Memory B cell (primary cell): ENCODE measurements at places on chromosomes 12 and 14.

DNA sequence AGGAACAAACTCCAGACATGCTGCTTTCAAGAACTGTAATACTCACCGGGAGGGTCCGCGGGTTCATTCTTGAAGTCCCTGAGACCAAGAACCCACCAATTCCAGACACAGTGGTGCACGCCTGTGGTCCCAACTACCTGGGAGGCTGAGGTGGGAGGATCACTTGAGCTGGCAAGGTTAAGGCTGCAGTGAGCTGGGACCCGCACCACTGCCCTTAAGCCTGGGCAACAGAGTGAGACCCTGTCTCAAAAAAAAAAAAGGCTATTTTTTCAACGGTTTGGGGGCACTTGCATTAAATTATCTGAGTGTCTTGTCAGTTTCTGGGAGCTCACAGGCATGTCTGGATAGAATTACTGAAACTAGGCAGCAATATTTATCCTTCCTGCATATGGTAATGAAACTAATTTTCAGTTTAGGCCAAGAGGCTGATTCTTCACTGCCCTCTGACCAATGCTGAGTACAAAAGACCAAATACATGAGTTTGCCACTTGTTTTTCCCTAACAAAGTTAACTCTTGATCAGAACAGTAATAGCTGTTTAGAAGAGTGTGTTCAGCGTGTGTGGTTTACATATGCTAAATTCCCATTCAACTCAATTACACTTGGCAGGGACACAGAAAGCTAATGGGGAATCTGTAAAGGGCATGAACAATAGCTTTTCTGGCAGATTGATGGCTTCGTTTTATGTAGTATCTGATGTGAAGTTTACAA is 65.8 kb upstream of the RASSF3 start:
- no peak for DNase-seq

DNA sequence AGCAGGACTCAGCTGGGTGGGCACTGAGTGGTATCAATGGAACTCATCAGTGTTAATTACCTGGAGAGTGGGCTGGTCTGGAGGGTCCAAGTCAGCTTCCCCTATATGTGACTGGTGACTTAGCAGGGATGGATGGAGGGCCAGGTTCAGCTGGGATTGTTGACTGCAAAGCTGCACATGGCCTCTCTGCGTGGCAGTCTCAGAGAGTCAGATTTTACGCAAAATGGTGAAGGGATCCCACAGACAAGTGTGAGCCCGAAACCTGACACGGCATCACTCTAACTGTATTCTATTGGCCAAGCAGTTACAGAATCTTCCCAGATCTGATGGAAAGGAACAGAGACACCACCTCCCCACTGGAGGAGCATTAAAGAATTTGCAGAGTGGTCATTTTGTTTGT is 716.0 kb upstream of the TBX3 start:
- DNase-seq = no peak

DNA sequence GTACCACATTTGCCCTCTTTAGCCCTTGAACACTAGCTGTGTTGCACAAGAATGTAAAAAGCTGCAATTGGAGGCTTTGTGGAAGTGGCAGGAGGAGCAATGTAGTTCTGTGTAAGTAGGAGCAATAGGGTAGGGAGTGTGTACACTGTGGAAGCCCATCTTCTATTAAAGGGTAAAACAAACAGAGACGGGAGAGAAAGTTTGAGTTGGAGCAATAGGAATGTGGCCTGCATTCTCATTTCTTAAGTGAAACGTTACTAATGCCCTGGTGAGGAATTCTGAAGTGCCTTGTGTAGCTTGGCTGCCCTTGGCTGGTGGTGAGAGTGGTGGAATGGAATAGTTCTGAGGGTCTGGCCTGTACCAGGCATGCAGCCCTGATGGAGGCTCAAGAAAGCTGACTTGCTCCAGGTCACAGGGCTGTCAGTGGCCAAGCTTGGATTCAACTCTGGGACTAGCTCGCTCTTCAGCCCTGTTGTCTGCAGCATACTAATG is 38.8 kb upstream of the ATP23 start:
- DNase-seq = no peak

- DNase-seq = no peak
Measured at GRCh38 chr12:60120199-60120598, 524.4 kb downstream of the SLC16A7 start.

DNA sequence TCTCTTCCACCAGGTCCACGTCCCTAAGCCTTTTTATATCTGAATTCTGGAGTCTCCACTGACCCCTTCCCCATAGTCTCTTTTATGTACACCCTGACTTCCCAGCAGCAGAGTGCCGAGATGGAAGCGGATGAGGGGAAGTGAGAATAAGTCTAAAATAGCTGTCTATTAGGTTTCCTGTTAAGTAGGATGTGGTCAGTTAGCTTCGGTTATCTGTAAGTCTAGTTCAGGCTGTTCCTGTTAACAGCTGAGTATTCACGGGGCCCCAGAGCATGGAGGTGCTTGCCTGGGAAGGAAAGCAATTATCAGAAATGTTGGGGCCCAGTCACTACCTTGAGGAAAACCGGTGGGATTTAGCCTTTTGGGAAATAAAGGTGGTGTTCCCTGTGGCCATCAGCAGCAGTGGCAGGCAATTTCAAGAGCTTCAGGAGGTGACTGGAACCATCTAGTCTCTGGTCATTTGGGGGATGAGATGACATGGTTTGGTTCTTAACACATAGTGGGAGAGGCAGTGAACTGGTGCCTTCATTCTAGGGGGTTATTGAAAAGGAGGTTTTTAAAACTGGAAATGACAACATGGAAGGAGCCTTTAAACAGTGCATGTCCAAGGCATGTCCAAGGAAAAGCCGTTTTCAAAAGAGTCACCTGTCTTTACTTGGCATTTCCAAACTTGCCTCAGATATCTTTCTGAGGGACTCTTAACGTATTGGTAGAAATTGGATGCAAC is 21.8 kb downstream of the CHST11 start:
- peak; percentile 56 for DNase-seq

- no peak for DNase-seq
Measured at GRCh38 chr14:52342849-52343596, 28.9 kb downstream of the PTGER2 start.

DNA sequence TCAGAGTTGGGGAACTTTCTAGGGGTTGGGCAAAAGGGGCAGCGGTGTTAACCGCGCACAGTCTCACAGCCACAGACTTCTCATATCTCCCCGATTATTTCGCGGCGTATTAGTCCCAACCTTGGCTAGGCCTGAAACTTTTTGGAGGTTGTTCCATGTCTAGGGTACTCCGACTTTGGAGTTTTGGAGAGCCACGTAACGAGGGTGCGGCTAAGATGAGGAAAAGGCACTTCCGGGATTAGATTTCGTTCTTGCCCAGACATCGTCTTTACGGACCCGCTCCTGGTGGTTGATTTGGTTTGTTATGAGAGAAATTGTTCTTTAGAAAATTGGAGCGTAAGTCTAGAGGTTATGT is 513 bp downstream of the CCNK start:
- peak; percentile 2 for DNase-seq

GRCh38 chr14:94292872-94293577 is at the start of gene SERPINA10:
SERPINA10 (minus strand) TSS chr14:94293268; CDS start chr14:94290593, 2,675 bp downstream.
- no peak for DNase-seq

- no peak for DNase-seq
Measured at GRCh38 chr14:51022769-51023168, 72.1 kb downstream of the TRIM9 start.

- peak; percentile 28 for DNase-seq
Measured at GRCh38 chr14:70640938-70641547, 673 bp upstream of the TTC9 start.

DNA sequence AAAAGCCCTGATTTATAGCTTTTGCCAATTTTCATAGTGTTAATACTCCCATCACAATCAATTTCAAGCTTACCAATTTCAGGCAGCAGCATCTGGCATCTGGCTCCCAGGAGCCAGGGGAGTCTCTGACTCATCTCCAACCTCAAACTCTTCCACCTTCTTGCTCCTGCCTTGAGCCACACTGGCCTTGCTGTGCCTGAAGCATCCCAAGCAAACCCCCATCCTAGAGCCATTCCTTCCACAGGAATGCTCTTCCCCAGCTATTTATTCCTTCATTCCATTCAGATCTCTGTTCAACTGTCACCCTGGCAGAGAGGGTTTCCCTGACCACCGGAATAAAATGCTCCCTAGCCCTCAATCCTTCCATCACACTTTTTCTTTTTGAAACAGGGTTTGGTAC is 13.9 kb upstream of the PPP1CC start:
- no peak for DNase-seq

DNA sequence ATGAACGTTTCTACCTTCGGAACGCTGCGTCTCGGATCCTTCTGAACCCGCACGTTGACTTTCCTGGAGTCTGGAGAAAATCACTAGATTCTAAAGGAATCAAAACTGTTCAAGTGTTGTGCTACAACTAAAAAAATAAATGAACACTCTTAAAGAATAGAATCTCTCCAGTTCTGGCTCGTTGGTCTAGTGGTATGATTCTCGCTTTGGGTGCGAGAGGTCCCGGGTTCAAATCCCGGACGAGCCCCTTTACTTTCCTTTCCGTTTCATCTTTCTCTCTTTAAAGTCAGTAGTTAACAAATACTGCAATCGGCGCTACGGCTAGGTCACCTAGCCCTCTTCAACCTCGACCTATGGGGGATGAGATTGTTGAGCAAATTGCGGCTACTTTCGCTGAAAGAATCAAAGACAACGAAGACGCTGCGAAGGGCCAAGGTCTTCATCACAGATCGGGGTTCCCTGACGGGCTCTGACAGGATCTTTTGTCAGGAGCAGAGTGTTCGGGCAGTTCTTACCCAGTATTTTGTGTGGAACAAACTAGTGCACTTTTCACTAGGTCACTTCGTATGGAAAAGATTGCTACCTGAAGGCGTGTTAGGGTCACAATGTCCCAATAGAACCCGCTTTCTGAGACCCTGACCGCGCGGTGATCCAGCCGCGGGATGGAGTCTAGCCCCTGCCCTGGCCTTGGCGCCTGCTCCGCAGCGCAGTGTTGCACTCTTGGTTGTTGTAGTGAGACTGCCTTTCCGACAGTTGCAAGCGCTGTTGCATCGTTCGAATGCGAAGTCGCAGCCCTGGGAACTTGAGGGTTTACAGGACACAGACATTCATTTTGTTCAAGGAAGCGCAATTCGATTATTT is 8.4 kb downstream of the OR6S1 start:
- DNase-seq = peak; percentile 30

GRCh38 chr12:6335451-6336078 is 6.3 kb downstream of the TNFRSF1A start:
- DNase-seq = peak; percentile 48

GRCh38 chr14:57547131-57547530 is 53.5 kb upstream of the CCDC198 start:
- DNase-seq = no peak

DNA sequence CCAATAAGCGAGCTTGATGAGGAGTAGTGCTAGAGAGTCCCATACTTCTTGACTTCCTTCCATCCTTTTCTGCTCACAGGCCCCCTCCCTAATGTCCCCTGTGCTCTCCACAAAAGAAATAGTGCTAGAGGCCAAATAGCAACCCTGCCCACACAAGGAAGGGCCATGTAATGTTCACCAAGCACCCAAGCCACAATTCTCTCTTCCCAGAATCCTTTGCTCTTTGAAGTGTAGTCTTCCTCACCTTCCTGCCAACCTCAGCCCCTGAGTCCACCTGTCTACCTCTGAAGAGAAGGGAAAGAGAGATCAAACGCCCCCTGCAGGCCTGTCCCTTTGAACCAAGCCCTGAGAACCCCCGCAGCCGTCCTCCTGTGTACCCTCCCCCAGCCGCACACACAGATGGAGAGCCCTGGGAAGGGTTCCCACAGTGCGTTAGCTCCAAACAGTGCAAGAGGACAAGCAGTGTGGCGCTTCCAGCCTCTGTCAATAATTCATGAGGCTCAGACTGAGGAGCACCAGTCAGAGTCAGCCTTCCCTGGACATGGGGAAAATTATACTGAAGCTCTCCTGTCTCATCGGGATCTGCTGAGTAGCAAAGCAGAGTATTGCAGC is 1.9 kb upstream of the DHRS4 start:
- no peak for DNase-seq

DNA sequence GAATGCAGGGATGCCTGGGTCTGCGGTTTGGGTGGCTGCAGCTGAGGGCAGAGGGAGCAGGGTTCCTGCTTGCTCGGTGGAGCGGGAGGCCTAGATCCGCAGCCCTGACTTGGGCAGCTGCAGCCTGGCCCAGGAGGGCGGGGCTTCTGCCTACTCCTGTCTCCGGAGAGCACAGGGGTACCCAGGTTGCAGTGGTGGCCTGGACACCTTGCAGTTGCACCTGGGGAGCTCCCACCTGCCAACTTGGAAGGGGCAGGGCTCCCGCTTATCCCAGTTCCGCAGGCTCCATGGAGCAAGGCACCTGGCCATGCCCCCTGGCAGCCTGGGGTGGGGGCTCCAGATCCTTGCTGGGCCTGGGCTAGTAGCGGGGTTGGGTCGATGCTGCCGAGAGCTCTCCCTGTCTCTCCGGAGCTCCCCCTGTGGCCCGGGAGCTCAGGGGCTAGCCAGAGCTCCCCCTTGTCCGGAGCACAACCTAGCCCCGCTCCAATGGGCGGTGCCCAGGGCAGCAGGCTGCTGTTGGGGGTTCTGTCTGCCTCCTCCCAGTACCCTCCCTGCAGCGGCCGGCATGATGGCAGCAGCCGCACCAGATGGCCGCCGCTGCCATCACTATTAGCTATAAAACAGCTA is 136.4 kb downstream of the PTPRR start:
- DNase-seq = no peak

DNA sequence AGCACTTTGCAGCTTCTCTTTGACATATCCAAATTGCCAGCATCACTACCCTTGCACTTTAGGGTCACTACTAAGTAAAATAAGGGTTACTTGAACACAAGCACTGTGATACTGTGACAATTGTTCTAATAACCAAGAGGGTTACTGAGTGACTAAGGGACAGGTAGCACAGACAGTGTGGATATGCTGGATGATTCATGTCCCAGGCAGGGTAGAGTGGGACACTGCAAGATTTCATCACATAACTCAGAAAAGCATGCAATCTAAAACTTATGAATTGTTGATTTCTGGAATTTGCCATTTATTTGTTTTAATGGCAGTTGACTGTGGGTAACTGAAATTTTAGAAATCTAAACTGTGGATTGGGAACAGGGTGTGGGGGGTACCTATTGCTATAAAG is 218.8 kb downstream of the KITLG start:
- DNase-seq = no peak

DNA sequence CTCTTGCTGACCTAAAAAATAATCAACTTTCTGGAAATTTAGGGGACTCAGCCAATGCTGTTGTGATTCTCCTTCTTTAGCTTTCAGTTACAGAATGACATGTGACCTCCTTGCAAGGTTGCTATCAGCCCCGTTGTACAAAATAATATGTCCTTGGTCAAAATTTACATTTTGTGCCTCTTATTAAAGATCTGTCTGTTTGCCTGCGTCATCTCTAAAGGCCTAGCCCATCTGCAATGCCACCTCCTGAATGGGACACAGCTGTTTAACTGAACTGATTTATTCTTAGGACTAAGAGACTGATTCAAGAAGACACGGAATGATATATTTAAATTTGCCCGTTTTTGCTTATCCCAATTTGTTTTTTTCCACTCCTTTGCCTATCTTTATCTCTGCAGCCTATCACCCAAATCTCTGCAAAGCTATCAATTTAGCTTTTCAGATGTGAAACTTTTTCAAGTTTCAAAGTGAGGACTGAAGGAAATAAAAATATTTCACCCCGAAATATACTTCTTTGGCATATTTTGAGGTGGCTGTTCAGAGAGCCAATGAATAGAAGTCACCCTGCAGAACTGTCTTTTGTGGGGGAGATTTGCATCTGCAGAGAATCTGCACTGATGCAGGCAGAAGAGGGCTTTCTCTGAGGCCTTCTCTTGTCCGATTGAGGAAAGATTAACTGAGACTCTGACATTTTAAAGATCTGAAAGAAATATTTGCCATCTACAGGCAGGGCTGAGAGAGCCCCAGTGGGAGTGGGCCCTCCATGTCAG is 126.0 kb downstream of the VEZT start:
- no peak for DNase-seq
